Thyroid gland (tissue), 4 donors: ENCODE measurements at places on chromosomes 7 and 10. TPM values are rescaled to one million over a fixed set of nuclear protein-coding genes. Genes with fewer than 3 reads are reported as not detected.

Gene PRSS37
- total RNA-seq, result not detected

Gene DCLRE1C
- 14.9 TPM for total RNA-seq

Gene SCART1
- total RNA-seq, result 3.8 TPM

Gene SPDYE6
- total RNA-seq, result not detected

Gene SH2D4B
- not detected for total RNA-seq

Gene LRIT2
- not detected for total RNA-seq

Gene PIK3CG
- total RNA-seq, result 4.3 TPM

Gene ZNF853
- 17.2 TPM for total RNA-seq

Gene PODXL
- total RNA-seq, result 57.5 TPM

Gene SFTPA1
- total RNA-seq, result not detected

Gene R3HCC1L
- 18.3 TPM for total RNA-seq

Gene LRRC27
- 14.0 TPM for total RNA-seq

Gene LHFPL3
- total RNA-seq, result not detected

GRCh38 chr10:120077707-120078492, 185.4 kb downstream of the SEC23IP start:
- no peak for DNase-seq

DNA sequence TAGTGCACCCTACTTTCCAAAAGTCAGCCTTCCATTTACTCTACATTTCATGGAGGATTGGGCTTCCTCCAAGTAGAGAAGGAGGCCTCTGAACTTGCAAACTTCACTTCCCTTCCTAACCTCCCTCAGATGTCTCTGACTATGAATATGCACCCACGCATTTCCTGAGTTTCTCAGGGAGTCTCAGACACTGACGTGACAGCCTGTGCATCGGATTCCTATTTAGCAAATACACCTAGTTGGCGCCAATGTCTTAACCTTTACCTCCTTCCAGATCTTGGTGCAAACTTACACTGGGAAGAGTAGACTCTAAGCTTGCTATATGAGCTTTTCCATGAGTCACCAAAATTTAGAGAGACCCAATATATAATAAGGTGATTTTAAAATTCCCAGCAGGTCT, 920.1 kb upstream of the AUTS2 start:
- DNase-seq, result no peak

DNA sequence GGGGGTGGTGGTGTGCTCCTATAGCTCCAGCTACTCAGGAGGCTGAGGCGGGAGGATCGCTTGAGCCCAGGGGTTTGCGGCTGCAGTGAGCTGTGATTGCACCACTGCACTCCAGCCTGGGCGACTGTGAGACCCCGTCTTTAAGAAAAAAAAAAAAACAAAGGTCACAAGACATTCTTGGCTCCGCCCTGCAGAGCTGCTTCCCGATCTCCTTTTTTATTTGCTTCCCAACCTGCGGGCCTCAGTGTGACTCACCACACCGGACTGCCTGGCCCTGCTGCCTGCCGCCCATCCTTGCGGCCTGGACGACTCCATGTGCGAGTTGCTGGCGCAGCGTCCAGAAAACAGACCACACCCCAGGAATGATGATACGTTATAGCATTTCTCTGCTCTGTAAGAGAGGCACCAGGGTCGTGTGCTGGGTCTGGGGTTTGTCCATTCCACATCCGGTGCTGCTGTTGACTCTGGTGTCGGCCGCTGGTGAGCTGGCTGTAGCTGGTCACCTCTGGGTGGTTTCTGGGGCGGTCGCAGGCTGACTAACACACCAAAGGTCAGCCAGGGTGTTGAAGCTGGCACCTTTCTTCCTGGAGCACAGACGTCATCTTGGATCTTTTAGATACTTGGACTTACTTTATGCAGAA, 123.6 kb downstream of the TCF7L2 start:
- peak; percentile 26 for DNase-seq

- no peak for DNase-seq
Measured at GRCh38 chr10:51527522-51528219, 171.7 kb downstream of the CSTF2T start.

DNA sequence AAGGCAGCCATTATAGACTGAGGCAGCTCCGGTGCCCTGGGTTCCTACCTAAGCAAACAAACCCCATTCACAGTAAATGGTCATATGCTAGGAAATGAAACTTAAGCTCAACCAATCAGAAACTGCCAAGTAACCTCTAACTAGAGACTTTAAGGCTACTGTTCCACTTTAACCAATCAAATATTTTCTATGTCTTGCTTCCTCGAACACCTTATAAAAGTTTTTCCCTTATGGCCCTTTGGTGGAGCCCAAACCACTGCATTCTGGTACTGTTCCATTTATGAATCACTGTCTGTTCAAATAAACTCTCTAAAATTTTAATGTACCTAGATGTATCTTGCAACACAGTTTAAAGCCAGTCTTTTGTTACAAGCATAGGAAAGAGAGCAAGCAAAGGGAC, 361.1 kb downstream of the HGF start:
- no peak for DNase-seq

GRCh38 chr10:110485541-110485940, 12.2 kb upstream of the DUSP5 start:
- no peak for DNase-seq

- no peak for DNase-seq
Measured at GRCh38 chr10:26464632-26465280, 26.6 kb downstream of the APBB1IP start.

DNA sequence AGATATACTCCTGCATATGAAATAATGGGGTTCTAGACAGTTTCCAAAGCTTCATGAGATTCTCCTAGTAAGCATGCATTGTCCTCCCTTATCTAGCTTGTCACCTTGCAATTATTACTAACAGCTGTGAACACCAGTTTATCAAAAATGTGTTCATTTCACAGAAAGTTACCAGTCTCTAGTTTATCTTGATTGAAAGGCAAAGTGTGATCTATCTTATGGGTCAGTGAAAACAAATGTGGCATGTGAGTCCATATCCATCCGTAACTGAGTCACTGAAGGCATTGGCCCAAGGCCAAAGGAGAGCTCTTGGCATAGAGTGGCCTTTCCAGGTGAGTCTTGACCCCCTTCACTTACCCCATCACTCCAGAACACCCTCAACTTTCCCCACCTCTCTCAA, 53.2 kb downstream of the GSAP start:
- DNase-seq, result no peak

GRCh38 chr7:70072220-70072619, 473.9 kb downstream of the AUTS2 start:
- DNase-seq, result no peak

DNA sequence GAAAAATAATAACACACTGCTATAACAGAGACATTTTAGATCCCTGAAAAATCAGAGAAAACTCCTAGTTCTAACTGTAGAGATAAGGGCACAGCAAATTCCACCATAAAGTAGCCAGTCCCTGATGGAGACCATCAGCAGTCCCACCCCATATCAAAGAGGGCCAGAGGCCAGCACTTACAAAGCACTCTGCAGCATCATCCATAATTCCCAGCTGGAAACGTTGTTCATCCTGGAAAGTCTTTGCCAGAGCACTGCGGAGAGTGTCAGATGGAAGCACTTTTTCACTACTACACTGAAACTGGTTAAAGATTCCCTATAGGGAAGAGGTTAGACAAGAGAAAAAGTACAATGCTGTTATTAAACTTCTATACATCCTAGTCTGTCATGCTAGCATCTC, 45.8 kb downstream of the USP54 start:
- no peak for DNase-seq

DNA sequence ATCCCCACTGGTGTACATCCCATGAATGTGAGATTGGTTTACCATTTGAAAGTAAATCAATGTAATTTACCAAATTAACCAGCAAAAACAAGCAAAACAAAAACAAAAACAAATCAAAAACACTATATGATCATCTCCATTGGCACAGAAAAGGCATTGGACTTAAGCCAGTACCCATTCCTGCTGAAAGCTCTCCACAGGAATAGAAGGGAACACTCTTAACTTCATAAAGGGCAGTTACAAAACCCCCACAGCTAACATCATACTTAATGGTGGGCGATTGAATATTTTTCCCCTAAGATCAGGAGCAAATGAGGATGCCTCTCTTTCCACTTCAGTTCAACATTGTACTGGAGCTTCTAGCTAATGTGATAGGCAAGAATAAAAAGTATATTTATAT, 34.1 kb downstream of the PRKG1 start:
- DNase-seq, result no peak

GRCh38 chr7:106418094-106418493, 133.3 kb upstream of the NAMPT start:
- no peak for DNase-seq

DNA sequence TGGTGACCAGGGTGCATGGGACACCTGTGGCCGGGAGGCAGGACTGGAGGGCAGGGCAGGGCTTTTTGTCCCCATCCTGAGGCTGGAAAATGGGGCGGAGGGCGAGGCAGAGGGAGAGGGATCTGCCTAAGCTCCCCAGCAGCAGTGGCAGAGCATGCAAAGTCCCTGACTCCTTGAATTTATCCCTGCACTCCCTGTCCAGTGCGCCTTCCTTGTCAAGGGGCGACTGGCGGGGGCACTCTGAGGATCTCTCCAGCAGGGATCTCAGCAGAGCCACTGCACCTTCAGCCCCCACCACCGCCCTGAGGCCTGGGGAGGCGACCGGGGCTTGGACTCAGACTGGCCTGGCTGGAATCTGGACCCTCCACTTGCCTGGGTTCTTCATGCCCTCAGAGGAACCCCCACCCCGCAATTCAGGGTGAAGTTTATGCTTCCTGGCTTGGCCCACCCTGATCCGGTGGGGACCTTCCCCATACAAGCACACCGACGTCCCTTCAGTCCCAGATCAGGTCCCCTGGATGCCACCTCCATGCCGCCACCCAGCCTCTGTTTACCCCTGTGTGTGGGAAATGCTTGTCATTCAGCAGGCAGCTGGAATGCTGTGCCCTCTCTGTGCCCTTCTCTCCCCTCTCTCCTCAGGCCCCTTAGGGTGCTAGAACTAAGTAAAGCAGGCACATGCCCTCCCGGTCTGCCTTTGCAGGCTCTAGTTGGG, 46.3 kb downstream of the CDH23 start:
- DNase-seq, result no peak

GRCh38 chr7:78749052-78749746, 704.3 kb downstream of the MAGI2 start:
- DNase-seq, result no peak

DNA sequence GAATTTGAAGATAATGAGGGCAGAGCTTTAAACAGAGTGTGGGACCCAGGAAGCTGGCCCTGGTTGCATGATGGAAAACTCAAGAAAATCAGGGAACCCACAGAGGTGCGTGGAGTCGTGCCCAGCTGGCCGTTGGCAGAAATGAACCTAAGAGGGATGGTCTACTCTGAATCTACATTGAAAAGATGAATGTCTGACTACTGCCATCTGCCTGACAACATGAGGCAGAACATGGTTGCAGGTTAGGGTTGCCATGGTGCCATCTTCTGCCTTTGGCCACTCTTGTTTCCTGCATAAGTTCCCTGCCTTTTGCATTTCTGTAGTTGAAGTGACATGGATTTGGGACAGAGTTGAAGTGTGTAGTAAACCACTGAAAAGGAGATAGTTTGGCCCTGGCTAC, 138.5 kb upstream of the COBL start:
- no peak for DNase-seq
